ENCODE measurements at places on chromosomes 3 and 15.

GRCh38 chr3:64150623-64151207 lies 74.6 kb downstream of the PRICKLE2 start:
- DNase-seq, result no peak

DNA sequence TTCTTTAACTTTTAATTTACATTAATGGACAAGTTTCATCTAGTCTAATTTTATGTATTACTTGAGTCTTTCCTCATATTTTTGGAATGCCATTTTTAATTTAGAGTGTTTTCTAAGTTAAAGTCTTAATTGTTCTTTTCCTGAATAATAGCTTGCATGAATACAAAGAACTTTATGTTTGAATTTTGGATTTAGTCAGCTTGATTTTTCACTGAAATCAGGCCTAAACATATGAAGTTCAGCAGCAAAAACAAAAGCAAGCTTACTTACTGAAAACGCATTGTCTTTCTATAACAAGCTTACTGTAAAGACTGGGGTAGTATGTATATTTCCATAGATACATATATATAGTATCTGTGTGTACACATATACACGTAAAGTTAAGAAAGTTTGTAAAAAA lies 126.0 kb downstream of the ZBTB20 start:
- no peak for DNase-seq

DNA sequence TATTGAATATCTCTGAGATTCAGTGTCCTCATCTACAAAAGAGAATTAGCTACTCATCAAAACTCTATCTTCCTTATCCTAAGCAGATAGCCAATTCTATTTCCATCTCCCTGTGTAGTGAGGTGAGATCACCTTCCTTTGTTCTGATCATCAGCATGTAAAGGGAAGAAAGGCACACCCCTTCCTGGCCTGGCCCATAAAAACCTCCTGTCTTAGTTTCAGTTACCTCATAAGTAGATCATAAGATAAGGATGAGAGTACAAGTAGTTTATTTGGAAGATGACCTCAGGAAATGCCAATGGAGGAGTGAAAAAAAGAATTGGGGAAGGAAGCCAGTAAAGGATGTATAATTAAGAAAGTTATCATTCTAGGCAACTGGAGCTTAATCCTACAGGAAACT lies 114.5 kb upstream of the GADL1 start:
- no peak for DNase-seq

DNA sequence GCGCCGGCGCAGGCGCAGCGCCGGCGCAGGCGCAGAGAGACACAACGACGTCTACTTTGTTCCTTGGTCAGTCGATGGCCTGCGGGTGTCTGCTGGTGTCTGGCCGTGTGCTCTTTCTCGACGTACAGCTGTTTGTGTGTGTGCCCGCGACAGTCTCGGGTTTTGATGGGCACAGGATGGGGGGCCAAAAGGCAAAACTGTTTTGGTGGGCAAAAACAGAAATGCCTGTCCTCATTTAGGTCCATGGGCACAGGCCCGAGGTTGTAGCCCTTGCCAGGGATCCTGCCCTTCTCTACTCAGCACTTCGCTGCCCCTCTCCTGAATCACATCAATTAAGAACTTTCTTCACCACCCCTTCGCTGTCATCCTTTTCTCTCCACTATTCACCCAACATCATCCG lies 184.8 kb upstream of the CHL1 start:
- DNase-seq, result no peak

GRCh38 chr3:99407257-99407656 lies 231.1 kb upstream of the COL8A1 start:
- DNase-seq, result no peak

GRCh38 chr3:138461896-138462295 lies 27.5 kb downstream of the ESYT3 start:
- no peak for DNase-seq

GRCh38 chr3:31041161-31041978 lies 146.9 kb upstream of the GADL1 start:
- no peak for DNase-seq

DNA sequence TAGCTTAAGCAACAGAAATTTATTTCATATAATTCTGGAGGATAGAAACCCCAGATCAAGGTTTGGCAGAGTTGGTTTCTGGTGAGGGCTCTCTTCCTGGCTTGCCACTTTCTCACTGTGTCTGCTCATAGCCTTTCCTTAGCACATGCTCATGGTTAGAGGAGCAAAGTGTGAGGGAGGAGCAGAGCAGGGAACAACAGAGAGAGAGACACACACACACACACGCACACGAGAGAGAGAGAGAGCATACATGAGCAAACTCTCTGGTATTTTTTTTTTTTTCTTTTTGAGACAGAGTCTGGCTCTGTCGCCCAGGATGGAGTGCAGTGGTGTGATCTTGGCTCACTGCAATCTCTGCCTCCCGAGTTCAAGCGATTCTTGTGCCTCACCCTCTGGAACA lies 36.8 kb upstream of the ZDHHC23 start:
- no peak for DNase-seq

DNA sequence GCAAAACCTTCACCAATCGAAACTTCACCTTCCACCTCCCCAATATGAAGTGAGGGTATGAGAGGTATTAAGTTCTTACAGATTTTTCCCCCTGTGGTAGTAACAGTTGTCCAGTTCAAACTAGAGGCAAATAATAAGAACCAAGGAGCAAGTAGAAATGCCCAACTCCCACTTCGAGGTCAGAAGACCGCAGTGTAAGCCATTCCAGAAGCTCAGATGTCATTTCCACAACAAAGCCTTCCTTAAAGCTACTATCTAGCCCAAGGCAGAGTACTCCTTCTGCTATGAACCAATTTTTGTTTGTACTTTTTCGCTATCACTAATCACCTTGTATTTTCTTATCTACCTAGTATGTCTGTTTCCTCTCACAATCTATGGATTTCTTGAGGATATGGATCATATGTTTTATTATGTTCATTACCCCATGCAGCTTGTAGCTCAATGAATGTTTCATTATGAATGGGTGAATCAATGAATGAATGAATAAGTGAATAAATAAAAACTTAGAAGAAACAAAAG lies 235.7 kb upstream of the KCNMB2 start:
- no peak for DNase-seq
